Glutamatergic neuron (in vitro differentiated cells): ENCODE measurements at places on chromosomes 13 and 19. TPM values are rescaled to one million over a fixed set of nuclear protein-coding genes. Genes with fewer than 3 reads are reported as not detected.

DNA sequence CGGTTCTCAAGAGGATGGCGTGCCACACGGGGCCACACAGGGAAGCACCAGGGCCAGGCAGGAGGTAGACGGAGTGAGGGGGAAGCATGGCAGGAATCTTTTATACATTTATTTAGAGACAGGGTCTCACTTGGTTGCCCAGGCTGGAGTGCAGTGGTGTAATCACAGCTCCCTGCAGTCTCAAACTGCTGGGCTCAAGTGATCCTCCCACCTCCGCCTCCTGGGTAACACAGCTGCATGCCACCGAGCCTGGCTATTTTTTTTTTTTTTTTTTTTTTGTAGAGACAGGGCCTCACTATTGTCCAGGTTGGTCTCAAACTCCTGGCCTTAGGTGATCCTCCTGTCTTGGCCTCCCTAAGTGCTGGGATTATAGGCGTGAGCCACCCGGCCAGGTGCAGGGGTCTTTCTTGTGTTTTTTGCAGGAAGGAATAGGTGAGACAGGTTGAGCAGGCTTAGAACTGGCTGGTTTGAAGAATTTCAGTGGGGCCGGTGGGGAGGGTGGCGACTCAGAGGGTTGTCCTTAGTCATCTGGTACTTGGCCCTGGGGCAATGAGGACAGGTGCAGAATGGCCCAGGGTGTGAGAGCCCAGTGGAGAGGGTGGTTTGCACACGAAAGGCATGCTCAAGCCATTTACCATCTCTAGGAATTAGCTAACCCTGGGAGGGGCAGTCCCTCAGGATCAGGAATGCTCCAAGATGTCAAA, 7.6 kb downstream of the SSC5D start:
- peak overlapping the region; percentile 76 for H3K4me3 ChIP-seq
- DNase-seq = no peak
- peaks cover 13% of the 10 kb centered on the region for H3K27me3 ChIP-seq
- no peaks in the 10 kb centered on the region for H3K36me3 ChIP-seq

DNA sequence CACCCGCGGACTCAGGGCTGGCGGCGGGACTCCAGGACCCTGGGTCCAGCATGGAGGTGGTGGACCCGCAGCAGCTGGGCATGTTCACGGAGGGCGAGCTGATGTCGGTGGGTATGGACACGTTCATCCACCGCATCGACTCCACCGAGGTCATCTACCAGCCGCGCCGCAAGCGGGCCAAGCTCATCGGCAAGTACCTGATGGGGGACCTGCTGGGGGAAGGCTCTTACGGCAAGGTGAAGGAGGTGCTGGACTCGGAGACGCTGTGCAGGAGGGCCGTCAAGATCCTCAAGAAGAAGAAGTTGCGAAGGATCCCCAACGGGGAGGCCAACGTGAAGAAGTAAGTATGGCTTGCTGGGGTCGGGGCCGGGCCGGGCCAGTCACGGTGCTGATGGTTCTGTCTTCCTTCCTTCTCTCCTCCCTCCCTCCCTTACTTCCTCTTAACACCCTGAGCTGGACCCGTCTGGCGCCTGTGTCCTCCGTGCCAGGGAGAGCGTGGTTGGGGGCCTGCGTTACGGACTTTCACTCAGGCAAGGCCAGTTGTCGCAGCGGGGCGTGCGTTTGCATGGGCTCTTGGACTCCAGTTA, 1.4 kb downstream of the STK11 start:
- peak; percentile 42 for DNase-seq
- H3K27ac ChIP-seq = peak overlapping the region; percentile 82
- peak overlapping the region; percentile 92 for H3K4me3 ChIP-seq

DNA sequence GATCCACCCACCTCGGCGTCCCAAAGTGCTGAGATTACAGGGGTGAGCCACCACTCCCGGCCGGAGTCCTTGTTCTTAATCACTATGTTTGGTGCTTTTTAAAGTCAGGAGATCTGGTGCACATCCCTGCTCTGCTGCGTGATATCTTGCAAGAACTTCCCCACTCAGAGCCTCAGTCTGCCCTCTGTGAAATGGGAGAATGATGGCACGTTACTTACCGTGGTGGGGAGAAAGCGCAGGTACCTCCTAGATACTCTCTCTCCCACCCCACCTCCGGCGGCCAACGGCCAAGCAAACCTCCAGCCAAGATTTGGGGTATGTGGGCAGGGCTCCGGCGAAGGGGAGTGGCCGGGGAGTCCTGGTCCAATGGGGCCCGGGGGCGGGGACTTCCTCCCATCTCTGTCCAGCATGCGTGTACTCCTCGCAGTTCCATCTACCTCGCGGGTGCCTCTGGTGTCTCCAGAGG, at the start of gene RYR1:
Gene RYR1 (plus strand): TSS at position 424 of the 466 bp plus-strand sequence. CDS start 139 bp downstream, outside the sequence.
- peak within 1 kb of the TSS; percentile 83 for H3K27ac ChIP-seq
- peak within 1 kb of the TSS; percentile 92 for H3K4me3 ChIP-seq
- H3K4me1 ChIP-seq = peaks cover 22% of the 10 kb centered on the region
- DNase-seq = peak; percentile 81

DNA sequence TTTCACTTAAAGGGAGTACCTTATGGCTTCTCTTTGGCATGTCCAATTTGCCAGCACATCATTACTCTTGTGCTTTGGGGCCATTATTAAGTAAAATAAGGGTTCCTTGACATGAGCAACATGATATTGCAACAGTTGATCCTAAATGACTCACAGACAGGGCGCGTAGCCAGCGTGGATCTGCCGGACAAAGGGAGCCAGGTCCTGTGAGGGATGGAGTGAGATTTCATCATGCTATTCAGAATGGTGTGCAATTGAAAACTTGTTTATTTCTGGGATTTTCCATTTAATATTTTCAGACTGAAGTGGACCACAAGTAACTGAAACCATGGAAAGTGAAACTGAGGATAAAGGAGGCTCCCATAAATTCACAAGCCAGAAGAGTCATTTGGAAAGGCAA, 48.6 kb upstream of the WASF3 start:
- no peak overlapping the region for H3K4me3 ChIP-seq
- H3K27me3 ChIP-seq = peaks cover 3% of the 10 kb centered on the region
- no peak for DNase-seq
- H3K36me3 ChIP-seq = peaks cover 32% of the 10 kb centered on the region
- peaks cover 1% of the 10 kb centered on the region for H3K4me1 ChIP-seq

Gene ZNF556
- total RNA-seq = not detected

Gene SWSAP1
- total RNA-seq = 2.1 TPM
